ENCODE measurements at places on chromosomes 13 and 19. TPM values are rescaled to one million over a fixed set of nuclear protein-coding genes. Genes with fewer than 3 reads are reported as not detected.
A peak's percentile ranks its signal among the peaks of the same experiment; 100 is the strongest.

- no peak for DNase-seq
Measured at GRCh38 chr13:76724421-76724820, 161.8 kb downstream of the KCTD12 start.

Gene C19orf67
- polyA plus RNA-seq = not detected

DNA sequence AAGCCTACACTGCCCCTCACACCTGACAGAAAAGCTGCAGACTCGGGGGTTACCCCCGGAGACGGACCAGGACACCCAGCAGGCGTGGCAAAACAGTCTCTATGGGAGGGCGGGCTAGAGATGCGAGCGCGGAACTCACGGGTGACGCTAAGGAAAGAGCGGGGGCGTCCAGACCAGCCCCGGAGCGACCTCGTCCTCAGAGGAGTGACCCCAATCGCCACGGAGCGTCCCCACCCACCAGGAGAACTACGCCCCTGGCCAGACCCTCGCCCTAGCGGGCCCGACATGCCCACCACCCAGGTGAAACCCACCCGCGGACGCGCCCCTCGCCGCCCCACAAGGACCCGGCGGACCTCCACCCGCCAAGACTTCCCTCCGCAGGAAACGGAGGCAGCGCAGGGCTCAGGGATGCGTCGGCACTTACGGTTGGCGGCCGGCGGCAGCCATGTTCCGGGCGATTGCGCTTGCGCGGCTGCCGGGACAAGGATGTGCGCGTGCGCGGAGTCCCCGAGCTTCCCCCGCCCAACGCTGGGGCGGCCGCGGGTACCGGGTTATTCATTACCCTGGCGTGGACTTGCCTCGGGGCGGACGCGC, at the start of gene ZNF329:
TSS of gene ZNF329 (minus strand) at position 462 of the 594 bp plus-strand sequence. CDS start 21,286 bp downstream, outside the sequence.
- peak; percentile 79 for DNase-seq

- no peak for DNase-seq
Measured at GRCh38 chr13:85798556-85798955, 663 bp downstream of the SLITRK6 start.

GRCh38 chr19:46979126-46980105, 40.2 kb upstream of the NPAS1 start:
- peak; percentile 52 for DNase-seq

GRCh38 chr13:34655554-34655953, 286.5 kb upstream of the NBEA start:
- no peak for DNase-seq

GRCh38 chr13:79936368-79937136, 404.4 kb downstream of the SPRY2 start:
- DNase-seq = no peak

Gene TEX29
- 0.36 TPM for polyA plus RNA-seq

DNA sequence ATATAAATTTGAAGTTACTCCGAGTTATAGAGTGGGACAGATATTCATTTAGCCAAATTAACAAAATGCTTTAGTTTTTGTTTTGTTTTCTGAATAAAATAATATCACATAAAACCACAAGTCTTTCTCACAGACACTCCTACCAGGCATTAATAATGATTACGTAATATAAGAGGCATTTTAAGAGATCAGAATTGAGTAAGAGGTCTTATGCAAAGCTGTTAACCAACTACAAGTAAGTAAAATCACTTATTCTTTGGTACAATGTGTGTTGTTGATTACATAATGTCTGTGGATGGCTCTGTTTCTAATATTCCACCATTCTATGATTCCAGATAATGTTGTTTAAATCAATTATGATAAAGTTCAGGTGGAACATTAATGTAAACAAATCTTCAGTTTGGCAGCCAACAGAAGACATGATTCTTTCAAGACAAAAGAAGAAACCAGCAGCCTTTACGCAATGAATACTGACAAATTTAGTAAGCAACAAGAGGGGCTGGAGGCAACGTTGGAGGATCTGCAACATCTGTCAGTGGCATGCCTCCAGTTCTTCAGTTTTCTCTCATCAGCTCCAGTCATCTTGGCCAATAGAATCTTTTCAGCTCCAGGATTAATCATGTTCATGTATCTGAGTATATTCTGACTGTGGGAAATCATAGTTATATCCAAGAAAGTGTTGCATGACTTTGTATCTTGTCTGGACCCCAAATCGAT, 403.8 kb downstream of the SLITRK5 start:
- DNase-seq = no peak

DNA sequence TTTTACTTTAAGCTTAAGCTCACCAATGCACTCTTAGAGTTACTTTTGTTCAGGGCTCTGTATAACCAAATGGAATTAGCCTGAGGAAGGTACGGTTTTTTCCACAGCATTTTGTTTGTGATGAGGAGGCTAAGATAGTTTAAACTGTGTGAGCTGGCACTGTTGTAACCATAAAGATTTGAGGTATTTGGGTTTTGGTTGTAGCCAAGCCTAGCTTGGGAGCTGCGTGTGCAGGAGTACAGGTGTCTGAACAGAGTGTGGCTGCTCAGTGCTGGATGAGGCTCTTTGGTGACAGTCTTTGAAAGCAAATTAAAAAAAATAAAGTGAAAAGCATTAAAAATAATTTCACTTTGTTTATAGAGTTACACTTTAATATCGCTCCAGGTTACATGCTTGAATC, 56.0 kb downstream of the ARHGEF7 start:
- DNase-seq = no peak

GRCh38 chr19:23273022-23273589, 22.9 kb upstream of the ZNF724 start:
- peak; percentile 24 for DNase-seq

DNA sequence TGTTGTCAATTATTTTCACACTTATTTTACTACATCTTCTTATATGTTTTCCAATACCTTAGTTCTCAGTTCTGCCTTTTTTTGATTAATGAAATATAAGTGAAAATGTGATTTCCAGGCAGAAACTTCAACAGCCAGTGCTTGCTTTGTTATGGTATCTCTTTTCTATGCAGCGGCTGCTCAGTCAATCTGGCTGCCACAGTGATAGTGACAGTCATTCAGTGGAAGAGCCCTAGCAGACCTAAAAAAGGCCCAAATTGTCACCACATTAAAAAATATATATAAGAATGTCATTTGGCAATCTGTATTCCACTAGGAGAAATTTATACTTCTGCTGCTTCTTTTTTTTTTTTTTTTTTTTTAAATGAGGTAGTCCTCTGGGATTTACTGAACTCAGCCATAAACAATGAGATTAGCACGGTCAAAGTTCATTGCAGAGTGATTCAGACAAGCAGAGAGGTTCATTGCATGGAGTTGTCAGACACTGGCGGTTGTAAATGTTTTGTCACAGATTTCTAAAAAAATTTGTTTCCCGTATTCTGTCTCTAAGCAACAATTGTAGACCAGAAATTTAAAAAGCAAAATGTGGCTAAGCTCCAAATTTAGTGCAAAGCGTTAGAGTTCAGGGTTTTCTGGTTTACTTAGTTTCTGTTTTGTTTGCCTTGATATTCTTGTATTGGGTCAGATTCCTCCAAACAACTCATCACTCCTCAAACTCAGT, 94.7 kb upstream of the PRR20A start:
- peak; percentile 13 for DNase-seq

- DNase-seq = no peak
Measured at GRCh38 chr13:28392428-28392827, 102.5 kb downstream of the FLT1 start.

- DNase-seq = no peak
Measured at GRCh38 chr19:13782537-13782936, 8.3 kb downstream of the C19orf53 start.

Gene CLIP3
- polyA plus RNA-seq = 51.9 TPM

Gene JOSD2
- polyA plus RNA-seq = 7.1 TPM

Gene KLK15
- polyA plus RNA-seq = not detected

Gene ZNF587B
- 17.5 TPM for polyA plus RNA-seq

- DNase-seq = peak; percentile 45
Measured at GRCh38 chr13:80040196-80040980, 300.5 kb downstream of the SPRY2 start.

DNA sequence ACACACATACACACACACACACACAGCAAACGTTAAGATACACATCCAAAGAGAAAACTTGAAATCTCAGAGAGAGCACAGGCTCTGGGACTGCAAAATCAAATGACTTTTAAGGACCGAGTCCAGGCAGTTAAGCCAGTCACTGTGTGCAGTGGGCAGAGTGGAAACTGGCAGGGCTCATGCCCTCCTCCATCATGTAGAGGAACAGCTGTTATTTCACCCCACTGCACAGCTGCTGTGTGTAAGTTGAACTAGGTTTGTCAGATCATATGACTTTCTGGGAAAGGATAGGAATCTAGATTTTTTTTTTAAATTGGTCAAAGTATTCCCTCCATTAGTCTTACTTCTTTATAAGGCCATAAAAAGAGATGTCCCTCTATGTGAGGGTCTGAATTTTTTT, 1002.1 kb downstream of the UQCRFS1 start:
- no peak for DNase-seq

GRCh38 chr13:110921695-110922094, 6.8 kb upstream of the ANKRD10 start:
- DNase-seq = no peak

DNA sequence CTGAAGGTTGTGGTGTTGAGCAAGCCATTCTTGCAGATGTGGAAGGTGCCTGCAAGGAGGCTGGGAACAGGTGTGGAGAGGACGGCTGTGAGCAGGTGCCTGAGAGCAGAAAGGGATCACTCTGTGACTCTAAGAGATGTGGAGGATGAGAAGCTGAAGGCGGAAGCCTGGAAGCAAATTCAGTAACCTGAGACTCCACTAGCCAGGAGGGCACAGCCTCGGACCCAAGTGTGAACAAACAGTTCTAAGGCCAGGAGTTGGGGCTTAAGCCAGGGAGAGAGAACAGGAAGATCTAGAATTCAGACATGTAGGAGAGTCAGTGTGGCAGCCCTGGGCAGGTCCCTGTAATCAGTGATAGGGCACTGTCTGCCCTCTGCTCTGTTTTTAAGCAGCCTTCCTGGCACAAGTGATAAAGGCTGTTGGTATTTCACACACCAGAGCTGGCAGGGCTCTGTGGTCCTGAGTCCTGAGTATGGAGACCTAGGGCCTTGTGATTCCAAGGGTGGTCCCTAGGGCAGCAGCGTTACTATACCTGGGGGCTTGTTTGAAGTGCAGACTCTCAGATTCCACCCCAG, 131.3 kb downstream of the SLC7A1 start:
- DNase-seq = no peak

DNA sequence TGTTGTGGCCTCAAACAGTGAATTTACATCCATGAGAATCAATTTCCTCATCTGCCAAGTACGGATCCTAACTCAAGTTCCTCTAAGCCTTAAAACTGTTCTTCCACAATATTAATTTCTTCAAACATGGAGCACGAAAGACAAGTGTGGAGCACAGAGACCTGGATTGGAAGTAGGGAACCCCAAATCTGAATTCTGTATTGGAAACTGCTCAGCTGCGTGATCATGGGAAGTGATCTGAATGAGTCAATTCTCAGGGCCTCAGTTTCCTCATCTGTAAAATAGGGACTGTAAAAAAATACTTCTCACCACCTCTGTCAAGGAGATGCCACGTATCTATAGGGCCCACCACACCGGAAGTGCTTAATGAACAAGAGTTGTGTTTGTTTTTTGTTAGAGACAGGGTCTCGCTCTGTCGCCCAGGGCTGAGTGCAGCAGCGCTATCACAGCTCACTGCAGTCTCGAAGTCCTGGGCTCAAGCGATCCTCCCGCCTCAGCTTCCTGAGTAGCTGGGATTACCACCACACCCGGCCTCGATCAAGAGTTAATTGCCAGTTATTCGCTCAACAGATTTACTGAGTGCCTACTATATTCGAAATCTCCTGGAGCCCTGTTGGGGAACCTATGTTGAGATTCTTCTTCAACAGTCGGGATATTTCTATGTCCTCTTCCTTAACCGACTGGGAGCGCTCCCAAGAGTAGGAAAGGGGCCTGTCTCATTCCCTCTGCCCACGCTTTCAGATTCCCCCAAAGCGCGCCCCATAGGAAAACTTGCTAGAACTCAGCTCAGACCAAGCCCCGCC, 1.6 kb downstream of the SERTAD3 start:
- no peak for DNase-seq
